ENCODE measurements at places on chromosomes 16 and 17. TPM values are rescaled to one million over a fixed set of nuclear protein-coding genes. Genes with fewer than 3 reads are reported as not detected.

DNA sequence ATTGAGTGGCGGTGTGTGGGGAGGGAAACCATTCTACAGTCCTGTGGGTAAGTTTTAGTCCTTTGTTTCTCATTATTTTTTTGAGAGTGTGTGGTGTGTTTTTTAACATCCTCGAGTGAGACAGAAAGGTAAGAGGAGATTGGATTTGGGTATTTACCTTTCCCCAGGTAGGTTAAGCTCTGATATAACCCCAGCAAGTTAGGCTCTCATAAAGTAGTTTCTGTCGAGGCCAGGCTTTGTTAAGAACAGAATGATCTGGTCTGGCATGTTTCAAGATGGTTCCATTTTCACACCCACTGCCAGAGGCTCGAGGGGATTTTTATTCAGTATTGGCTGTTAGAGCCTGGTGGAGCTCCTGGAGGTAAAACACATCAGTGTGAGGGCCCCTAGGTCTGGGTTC lies 62.9 kb downstream of the BCAS3 start:
- no peak for DNase-seq
- H3K4me3 ChIP-seq = no peak overlapping the region
- peaks cover 25% of the 10 kb centered on the region for H3K4me1 ChIP-seq

GRCh38 chr17:76567634-76568432 lies 17.8 kb downstream of the ST6GALNAC2 start:
- no peak for DNase-seq
- H3K27me3 ChIP-seq = peaks cover 2% of the 10 kb centered on the region
- peak overlapping the region; percentile 75 for H3K4me3 ChIP-seq
- peak overlapping the region; percentile 43 for H3K27ac ChIP-seq
- peaks cover 15% of the 10 kb centered on the region for H3K36me3 ChIP-seq

- H3K36me3 ChIP-seq = no peaks in the 10 kb centered on the region
- no peak overlapping the region for H3K4me3 ChIP-seq
- no peaks in the 10 kb centered on the region for H3K4me1 ChIP-seq
- no peak for DNase-seq
- no peaks in the 10 kb centered on the region for H3K27me3 ChIP-seq
These were observed 273.9 kb upstream of the MAF start for GRCh38 chr16:79874391-79874790.

MT1M gene
- not detected for total RNA-seq
